Trophoblast cell (in vitro differentiated cells and primary cell): ENCODE measurements at places on chromosomes 11 and 22.

- no peak overlapping the region for H3K27ac ChIP-seq
- no peaks in the 10 kb centered on the region for H3K36me3 ChIP-seq
- DNase-seq: no peak
- no peaks in the 10 kb centered on the region for H3K27me3 ChIP-seq
- no peak overlapping the region for H3K4me3 ChIP-seq
Observed at GRCh38 chr11:31884080-31884479, 73.0 kb upstream of the PAX6 start.

- peaks cover 30% of the 10 kb centered on the region for H3K4me1 ChIP-seq
- no peaks in the 10 kb centered on the region for H3K27me3 ChIP-seq
- H3K36me3 ChIP-seq: peaks cover 4% of the 10 kb centered on the region
- no peak for DNase-seq
- H3K27ac ChIP-seq: peak overlapping the region; percentile 24
Observed at GRCh38 chr11:61771985-61772455, 19.6 kb downstream of the MYRF start.

DNA sequence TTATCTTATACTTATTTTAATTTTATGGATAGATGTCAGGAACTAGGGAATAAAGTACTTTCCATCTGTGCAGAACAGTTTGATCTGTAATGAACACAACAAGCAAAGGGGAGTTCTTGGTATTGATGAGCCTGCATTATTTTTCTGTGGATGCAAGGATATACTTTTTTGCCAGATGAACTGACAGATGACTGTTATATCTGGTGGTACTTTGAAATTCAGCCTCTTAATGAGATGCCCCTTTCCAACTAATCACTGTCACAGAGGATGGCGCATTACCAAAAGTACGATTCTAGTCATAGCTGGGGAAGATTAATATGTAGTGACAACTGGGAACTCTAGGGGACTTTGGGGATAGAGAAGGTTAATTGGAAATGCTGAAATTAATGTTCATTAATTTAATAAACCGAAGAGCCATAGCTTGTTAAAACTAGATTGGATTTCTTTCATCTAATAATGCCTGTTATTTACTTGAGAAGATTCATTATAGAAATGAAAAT is 603.4 kb upstream of the CNTN5 start:
- no peak overlapping the region for H3K27ac ChIP-seq
- no peaks in the 10 kb centered on the region for H3K27me3 ChIP-seq
- DNase-seq: no peak
- no peak overlapping the region for H3K4me3 ChIP-seq
- no peaks in the 10 kb centered on the region for H3K36me3 ChIP-seq

- DNase-seq: no peak
- no peaks in the 10 kb centered on the region for H3K27me3 ChIP-seq
- no peak overlapping the region for H3K27ac ChIP-seq
- H3K4me1 ChIP-seq: no peaks in the 10 kb centered on the region
- no peak overlapping the region for H3K4me3 ChIP-seq
- no peaks in the 10 kb centered on the region for H3K36me3 ChIP-seq
Observed at GRCh38 chr22:46091277-46091977, 58.9 kb upstream of the PPARA start.

- no peaks in the 10 kb centered on the region for H3K36me3 ChIP-seq
- DNase-seq: no peak
- no peak overlapping the region for H3K4me3 ChIP-seq
- H3K27ac ChIP-seq: no peak overlapping the region
- H3K27me3 ChIP-seq: no peaks in the 10 kb centered on the region
- H3K4me1 ChIP-seq: no peaks in the 10 kb centered on the region
Observed at GRCh38 chr22:46586123-46586519, 34.1 kb upstream of the GRAMD4 start.

DNA sequence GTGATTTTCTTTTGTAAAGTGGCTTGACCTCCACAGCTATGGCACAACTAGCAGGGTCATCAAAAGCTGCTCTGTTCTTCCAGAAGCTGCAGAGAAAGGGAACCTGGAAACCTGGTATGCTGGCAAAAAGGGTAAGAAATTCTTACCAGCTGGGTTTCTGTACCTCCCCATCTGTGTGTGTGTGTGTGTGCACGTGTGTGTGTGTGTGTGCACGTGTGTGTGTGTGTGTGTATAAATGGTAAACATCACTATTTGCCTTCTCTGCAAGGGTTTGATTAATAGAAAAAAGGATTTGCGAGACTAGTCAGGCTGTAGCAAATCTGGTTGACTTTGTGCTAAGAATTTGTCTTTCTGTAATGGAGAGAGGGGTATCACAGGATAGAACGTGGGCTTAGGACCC is 4.7 kb upstream of the MRPL17 start:
- no peaks in the 10 kb centered on the region for H3K27me3 ChIP-seq
- no peak overlapping the region for H3K4me3 ChIP-seq
- no peaks in the 10 kb centered on the region for H3K36me3 ChIP-seq
- no peaks in the 10 kb centered on the region for H3K4me1 ChIP-seq
- no peak for DNase-seq

- peaks cover 2% of the 10 kb centered on the region for H3K4me1 ChIP-seq
- H3K27ac ChIP-seq: no peak overlapping the region
- no peaks in the 10 kb centered on the region for H3K27me3 ChIP-seq
- H3K4me3 ChIP-seq: no peak overlapping the region
- no peak for DNase-seq
Observed at GRCh38 chr11:94946812-94947211, 26.5 kb downstream of the CWC15 start.

DNA sequence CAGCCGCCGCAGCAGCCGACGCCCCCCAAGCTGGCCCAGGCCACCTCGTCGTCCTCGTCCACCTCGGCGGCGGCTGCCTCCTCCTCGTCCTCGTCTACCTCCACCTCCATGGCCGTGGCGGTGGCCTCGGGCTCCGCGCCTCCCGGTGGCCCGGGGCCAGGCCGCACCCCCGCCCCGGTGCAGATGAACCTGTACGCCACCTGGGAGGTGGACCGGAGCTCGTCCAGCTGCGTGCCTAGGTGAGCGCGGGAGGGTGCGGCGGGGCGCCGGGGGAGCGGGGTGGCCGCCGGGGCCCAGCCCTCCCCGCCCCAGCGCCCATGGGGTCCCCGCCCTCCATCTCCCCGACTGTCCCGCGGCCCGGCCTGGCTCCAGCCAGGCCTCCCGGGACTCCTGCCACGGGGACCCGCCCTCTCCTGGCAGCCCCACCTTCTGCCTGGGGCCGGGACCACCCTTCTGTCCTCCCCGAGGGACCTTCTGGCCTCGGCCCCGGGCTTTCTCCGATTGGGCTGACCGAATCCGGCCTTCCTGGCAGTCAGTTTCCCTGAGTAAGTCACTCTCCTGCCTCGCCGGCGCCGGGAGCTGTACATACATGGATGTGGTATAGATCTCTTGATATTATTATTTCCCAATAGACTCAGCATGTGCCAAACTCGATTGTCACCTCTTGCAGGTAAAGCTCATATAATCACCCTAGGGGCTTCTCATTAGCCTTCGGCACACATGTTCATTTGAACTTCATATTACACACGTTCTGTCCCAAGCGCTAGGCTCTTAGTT is 720 bp downstream of the PACS1 start:
- no peaks in the 10 kb centered on the region for H3K27me3 ChIP-seq
- H3K4me3 ChIP-seq: peak overlapping the region; percentile 99
- H3K4me1 ChIP-seq: peaks cover 4% of the 10 kb centered on the region

DNA sequence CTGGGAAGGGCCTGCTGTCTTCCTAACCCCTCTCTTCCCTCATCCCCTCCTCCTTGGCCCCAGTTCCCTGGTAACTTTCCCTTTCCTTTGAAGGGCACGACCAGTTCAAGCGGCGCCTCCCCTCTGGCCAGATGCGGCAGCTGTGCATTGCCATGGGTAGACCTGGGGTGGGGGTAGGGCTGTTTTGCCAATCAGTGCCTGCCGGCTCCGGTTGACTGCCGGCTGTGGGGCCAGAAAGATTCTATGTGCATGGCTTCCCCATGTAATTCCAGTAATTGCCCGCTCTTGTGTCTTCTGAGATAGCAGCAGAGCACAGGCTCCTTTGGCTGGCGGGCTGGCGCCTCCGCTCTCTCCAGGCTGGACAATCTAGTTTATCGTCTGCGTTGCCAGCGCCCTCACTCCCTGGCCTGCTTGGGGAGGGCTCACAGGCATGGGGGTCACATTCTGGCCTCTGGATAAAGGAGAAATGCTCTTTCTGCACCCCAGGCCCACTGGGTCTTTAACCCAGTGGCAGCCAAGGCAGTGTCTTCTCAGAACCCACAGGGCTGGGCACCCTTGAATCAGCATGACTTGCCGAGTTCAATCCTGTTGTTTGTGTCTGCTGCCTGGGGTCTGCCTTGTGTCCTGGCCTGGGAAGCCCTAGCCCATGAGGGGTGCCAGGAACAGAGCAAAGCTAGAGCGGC is 9.4 kb downstream of the SIDT2 start:
- H3K27me3 ChIP-seq: no peaks in the 10 kb centered on the region
- H3K4me3 ChIP-seq: no peak overlapping the region
- DNase-seq: no peak
- peaks cover 51% of the 10 kb centered on the region for H3K36me3 ChIP-seq
